ENCODE measurements at places on chromosomes 3 and 15.

- no peaks in the 10 kb centered on the region for H3K27me3 ChIP-seq
- peak; percentile 80 for DNase-seq
- H3K36me3 ChIP-seq, result no peaks in the 10 kb centered on the region
- 0 out of 2 replicates have a peak overlapping the region, but pooled peaks have one; percentile 7 for H3K27ac ChIP-seq
These were observed 32.2 kb upstream of the TM2D3 start for GRCh38 chr15:101684384-101684783.

DNA sequence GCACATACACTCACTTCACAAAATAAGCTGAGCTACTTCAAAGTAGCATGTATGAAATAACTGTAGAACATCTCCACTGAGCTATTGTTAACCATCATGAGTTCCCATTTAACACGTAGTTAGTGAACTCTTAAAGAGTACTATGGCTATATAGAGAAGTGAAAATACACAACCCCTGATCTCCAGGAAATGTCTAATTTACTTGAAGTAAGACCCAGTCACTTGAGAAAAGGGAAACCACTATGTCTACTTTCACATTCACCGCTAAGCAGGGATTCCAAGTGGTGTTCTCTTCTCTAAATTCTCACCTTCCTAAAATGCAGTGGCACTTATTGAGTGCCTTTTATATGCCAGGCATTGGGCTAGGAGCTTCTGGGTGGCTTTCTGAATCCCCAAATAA is 35.0 kb upstream of the COLQ start:
- H3K27ac ChIP-seq, result no peak overlapping the region
- H3K4me1 ChIP-seq, result 0 out of 2 replicates have a peak, but pooled peaks cover 3% of the 10 kb centered on the region
- no peaks in the 10 kb centered on the region for H3K27me3 ChIP-seq

DNA sequence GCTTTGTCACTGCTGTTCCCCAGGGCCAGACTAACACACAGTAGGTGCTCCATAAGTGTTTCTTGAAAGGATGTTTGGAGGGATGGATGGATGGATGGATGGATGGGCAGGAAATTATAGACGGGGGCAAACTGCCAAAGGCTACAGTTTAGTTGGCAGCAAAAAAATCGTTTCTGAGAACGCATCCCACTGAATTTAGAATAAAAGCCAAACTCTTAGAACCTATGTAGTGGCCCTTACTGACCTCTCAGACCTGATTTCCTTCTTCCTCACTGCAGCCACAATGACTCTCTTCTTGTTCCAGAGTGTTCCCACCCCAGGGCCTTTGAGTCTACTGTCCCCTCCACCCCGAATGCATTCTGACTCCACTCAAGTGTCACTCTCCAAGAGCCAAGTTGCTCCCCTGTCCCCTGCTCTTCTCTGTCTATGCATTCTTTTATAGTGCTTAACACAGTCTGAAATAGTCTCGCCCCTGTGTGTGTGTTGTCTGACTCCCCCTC is 5.2 kb upstream of the GATA2 start:
- no peaks in the 10 kb centered on the region for H3K36me3 ChIP-seq
- H3K27ac ChIP-seq, result no peak overlapping the region
- H3K27me3 ChIP-seq, result no peaks in the 10 kb centered on the region
- H3K4me1 ChIP-seq, result no peaks in the 10 kb centered on the region

DNA sequence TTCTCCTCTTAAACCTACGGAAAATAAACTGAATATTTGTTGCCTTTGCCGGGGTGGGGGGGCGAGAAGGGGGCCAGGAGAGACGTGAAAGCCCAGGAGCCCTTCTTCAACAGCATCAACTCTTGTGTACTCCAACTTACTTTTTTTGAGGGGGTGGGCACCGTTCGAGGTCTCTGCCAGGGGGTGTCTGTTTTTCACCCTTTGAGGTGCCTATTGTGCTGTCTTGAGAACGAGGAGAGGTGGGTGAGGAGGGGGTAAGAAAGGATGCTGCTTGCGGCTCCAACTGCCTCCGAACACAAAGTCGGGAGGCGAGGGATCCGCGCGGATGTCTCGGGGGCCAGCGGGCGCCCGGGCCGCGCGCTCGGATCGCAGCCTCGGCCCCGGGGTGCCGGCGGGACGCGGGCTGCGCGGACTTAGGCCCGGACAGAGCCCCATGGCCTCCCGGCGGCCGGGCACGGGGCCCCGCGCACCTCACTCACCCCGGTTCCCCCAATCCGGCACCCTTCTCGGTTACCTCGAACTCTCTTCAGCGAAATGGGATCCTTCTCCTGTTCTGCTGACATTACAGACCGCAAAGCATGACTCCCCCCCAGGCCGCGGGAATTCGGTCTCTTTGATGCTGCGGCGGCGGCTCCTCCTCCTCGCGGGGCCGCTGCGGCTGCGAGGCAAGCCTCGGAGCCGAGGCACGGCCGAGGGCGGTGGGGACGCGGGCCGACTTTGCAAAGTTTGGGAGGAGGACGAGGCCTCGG is 650 bp downstream of the PYGO1 start:
- no peaks in the 10 kb centered on the region for H3K36me3 ChIP-seq
- DNase-seq, result peak; percentile 28
- H3K4me3 ChIP-seq, result peak overlapping the region; percentile 70
- H3K27me3 ChIP-seq, result peaks cover 37% of the 10 kb centered on the region
- no peaks in the 10 kb centered on the region for H3K4me1 ChIP-seq
- no peak overlapping the region for H3K27ac ChIP-seq

- no peaks in the 10 kb centered on the region for H3K36me3 ChIP-seq
- DNase-seq, result no peak
These were observed 9.3 kb downstream of the ARHGEF26 start for GRCh38 chr3:154130540-154130939.

DNA sequence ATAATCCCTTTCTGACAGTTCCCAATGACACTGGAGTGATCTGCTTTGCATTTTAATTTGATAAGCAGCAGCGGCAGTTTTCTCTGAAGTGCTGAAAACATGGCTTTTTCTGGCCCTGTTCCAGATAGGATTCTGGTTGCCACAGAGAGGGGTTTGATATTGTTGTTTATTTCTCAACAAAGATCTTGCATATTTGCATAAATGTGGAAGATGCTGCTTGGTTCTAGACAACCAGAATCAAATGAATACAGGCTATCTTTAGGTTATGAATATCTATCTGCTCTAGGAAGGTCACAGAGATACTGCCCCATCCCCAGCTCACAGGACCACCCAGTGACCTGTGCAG is 137.1 kb downstream of the ZNF609 start:
- no peak overlapping the region for H3K4me3 ChIP-seq
- no peak for DNase-seq
- no peak overlapping the region for H3K27ac ChIP-seq
- peaks cover 13% of the 10 kb centered on the region for H3K4me1 ChIP-seq
- no peaks in the 10 kb centered on the region for H3K27me3 ChIP-seq
